ENCODE measurements at places on chromosomes 11 and 22.

DNA sequence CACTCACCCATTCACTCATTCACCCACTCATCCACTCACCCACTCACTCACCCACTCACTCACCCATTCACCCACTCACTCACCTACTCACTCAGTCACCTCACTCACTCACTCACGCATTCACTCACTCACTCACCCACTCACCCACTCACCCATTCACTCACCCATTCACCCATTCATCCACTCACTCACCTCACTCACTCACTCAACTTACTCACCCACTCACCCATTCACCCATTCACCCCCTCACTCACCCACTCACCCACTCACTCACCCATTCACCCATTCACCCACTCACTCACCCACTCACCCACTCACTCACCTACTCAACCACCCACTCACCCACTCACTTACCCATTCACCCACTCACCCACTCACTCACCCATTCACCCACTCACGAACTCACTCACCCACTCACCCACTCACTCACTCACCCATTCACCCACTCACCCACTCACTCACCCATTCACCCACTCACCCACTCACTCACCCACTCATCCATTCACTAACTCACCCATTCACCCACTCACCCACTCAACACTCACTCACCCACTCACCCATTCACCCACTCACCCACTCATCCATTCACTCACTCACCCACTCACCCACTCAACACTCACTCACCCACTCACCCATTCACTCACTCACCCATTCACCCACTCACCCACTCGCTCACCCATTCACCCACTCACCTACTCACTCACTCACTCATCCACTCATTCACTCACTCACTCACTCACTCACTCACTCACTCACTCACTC lies 13.7 kb downstream of the MUC5AC start:
- DNase-seq = no peak

DNA sequence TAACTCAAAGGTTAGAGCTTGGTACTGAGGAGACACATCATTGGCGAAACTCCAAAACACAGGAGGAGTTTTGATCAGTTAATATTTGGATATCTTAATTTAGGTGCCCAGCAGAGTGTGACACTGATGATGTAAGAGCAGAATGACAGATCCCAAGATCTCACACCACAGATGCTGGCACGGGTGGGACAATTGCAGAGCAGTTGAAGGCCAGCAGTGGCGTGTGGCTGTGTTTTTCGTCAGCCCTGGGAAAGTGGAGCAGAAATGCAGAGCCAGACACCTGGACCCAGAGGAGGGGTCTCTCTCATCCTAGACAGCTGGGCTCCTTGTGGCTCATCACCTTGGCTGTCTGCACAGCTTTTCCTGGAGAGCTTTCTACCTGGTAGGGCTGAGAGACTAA lies 59.7 kb upstream of the CTTN start:
- no peak for DNase-seq

- no peak for DNase-seq
Measured at GRCh38 chr11:75333807-75334140, 17.7 kb downstream of the ARRB1 start.

DNA sequence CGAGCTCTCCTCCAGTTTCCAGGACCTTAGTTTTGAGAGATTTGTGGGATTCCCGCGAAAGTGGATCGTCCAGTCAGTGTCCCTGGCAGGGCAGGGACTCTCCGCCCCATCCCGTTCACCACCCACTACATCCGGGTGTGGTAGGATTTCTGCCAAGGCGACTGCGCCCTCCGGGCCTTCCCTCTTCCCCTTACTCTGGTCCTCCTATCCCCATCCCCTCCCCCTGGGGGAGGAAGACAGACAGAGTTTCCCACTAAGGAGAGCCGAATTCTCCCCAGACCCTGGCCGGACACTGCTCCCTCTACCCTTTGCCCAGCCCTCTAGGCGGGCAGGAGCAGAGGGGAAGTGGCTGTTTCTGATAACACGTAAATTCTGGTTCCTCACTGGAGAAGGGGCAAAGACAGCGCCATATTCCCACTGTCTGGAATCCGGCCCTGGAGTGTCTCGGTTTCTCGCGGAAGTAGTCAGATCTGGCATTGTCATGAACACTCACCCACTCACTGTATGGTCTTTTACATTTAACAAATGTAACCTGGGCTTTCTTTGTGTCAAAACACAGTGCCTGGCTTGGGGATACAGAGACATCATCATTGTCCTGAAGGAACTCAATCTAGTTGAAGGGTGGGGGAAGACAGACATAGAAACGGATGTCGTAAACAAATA lies 1.1 kb upstream of the NECTIN1 start:
- DNase-seq = no peak

DNA sequence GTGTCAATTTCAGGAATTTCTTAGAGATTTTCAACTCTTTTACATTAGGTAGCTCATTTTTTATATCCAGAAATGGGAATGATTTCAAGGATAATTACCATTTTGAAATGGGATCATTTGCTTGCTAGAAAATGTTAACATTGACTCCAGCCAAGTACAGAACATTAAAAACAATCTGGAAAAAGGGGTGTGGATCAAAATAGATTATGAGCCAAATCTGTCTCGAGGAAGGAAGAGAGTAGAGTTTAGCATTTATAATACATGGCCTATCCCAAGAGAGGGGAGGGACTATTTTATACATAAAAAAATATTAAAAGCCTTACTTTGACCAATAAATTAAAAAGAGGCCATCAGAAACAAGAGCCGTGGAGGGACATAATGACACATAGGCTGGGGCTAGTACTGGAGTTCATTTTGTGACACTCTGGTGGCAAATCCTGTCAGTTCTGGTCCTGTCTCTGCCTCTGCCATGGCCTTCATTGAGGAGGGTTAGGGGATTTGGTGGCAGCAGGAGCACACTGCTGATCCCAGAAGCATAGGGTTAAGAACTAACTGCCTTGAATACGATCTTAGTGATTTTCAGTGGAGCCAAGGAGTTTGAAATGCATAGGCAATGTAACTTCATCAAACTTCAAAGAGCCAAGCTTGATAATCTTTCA lies 20.4 kb downstream of the PPP6R3 start:
- no peak for DNase-seq

- DNase-seq = no peak
Measured at GRCh38 chr11:30244265-30244664, 13.5 kb downstream of the FSHB start.

DNA sequence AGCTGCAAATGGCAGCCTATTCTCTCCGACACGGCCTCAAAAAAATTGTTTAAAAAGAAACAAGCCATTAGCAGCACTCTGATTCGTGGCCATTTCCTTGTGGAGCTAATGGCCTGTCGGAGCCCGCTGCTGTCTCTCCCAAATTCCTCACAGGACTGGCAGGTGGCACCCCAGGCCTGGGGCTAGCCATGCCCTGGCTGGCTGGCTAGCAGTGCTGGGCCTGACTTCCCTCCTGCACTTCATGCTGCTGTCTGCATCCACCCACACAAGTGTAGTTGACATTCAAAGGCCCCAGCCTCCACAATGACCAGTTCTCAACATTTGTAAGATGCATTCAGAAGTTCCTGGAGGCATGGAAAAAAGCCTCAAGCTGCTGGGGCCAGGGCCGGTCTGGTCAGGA lies 61.5 kb downstream of the SMCO4 start:
- DNase-seq = no peak

- DNase-seq = no peak
Measured at GRCh38 chr11:32213223-32213622, 122.3 kb downstream of the RCN1 start.

GRCh38 chr22:42596336-42596735 lies 18.3 kb downstream of the POLDIP3 start:
- no peak for DNase-seq
